ENCODE measurements at places on chromosomes 16 and 17. TPM values are rescaled to one million over a fixed set of nuclear protein-coding genes. Genes with fewer than 3 reads are reported as not detected.

The SCGB1C2 gene
- not detected for total RNA-seq

The KRT9 gene
- total RNA-seq = 2.6 TPM

The EXOC3L1 gene
- total RNA-seq = 0.13 TPM

The KRTAP1-5 gene
- not detected for total RNA-seq

The NATD1 gene
- 2.3 TPM for total RNA-seq

The HSD17B1 gene
- 5.0 TPM for total RNA-seq

The RAD51D gene
- total RNA-seq = 11.6 TPM

The PSME3 gene
- total RNA-seq = 155 TPM

The BOLA2B gene
- 219 TPM for total RNA-seq

The TCF25 gene
- total RNA-seq = 98.2 TPM

The TEX14 gene
- total RNA-seq = 1.2 TPM

The CSF3 gene
- not detected for total RNA-seq

The DNAI2 gene
- not detected for total RNA-seq

The HSF5 gene
- not detected for total RNA-seq

The CEP295NL gene
- 0.49 TPM for total RNA-seq

The GAN gene
- total RNA-seq = 3.5 TPM

The SP2 gene
- total RNA-seq = 5.4 TPM

The MPV17L gene
- 8.3 TPM for total RNA-seq

The HS3ST3A1 gene
- 36.3 TPM for total RNA-seq

The NOG gene
- 10.6 TPM for total RNA-seq

The ADAM11 gene
- 2.8 TPM for total RNA-seq

The FLYWCH2 gene
- 79.2 TPM for total RNA-seq

The UMOD gene
- not detected for total RNA-seq

The MYL11 gene
- total RNA-seq = not detected

The CLDN7 gene
- total RNA-seq = 0.50 TPM

The SMARCD2 gene
- 109 TPM for total RNA-seq

The DHX8 gene
- total RNA-seq = 62.0 TPM

The GAST gene
- not detected for total RNA-seq

The UBALD1 gene
- 71.6 TPM for total RNA-seq

The TRPV3 gene
- total RNA-seq = not detected

The SLC52A1 gene
- total RNA-seq = not detected

The MPP3 gene
- total RNA-seq = 19.9 TPM

The CD79B gene
- total RNA-seq = not detected

The TNFRSF17 gene
- 0.11 TPM for total RNA-seq

The ATP6V0A1 gene
- 22.3 TPM for total RNA-seq

The TMC7 gene
- total RNA-seq = 4.2 TPM

The BRIP1 gene
- total RNA-seq = 9.8 TPM

The FBXW10 gene
- total RNA-seq = not detected

The PLA2G15 gene
- 17.0 TPM for total RNA-seq

The GEMIN4 gene
- 30.9 TPM for total RNA-seq

The CCL15 gene
- not detected for total RNA-seq

The JUP gene
- total RNA-seq = 6.1 TPM

The ABCA10 gene
- 15.4 TPM for total RNA-seq

The SPNS3 gene
- 0.21 TPM for total RNA-seq

The ACAP1 gene
- total RNA-seq = 2.5 TPM

The MVD gene
- 14.1 TPM for total RNA-seq

The MRPL38 gene
- 62.3 TPM for total RNA-seq

The PRSS33 gene
- 14.9 TPM for total RNA-seq

The KRTAP2-3 gene
- total RNA-seq = 0.29 TPM

The CRHR1 gene
- not detected for total RNA-seq

The NPIPA5 gene
- 1.4 TPM for total RNA-seq

The ARHGDIG gene
- total RNA-seq = 4.5 TPM

The NPIPA2 gene
- 4.7 TPM for total RNA-seq

The COX6A2 gene
- not detected for total RNA-seq

Data from A375 (cell line).